ENCODE measurements at places on chromosomes 2 and 18. TPM values are rescaled to one million over a fixed set of nuclear protein-coding genes. Genes with fewer than 3 reads are reported as not detected.

DNA sequence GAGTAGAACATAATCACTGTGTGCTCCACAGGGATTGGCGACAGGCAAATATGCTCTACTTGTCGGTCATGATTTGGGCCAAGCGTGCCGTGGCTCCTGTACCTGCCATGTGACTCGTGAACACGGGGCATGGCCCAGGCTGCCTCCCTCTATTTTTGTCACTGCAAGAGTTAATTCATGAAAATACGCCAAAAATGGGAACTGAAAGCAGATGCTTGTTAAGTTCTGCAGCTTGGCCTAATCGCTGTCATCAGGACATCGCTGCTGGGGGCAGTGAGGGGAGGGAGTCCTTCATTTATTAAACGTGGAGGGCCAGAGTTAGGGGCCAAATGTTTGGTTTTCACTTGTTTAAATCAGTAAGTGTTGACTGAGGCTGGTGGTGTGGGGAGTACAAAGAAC lies 177.8 kb downstream of the BCL2 start:
- H3K4me3 ChIP-seq = no peak overlapping the region
- H3K4me1 ChIP-seq = peaks cover 46% of the 10 kb centered on the region
- peak overlapping the region; percentile 17 for H3K27ac ChIP-seq
- DNase-seq = no peak
- peaks cover 40% of the 10 kb centered on the region for H3K36me3 ChIP-seq

DNA sequence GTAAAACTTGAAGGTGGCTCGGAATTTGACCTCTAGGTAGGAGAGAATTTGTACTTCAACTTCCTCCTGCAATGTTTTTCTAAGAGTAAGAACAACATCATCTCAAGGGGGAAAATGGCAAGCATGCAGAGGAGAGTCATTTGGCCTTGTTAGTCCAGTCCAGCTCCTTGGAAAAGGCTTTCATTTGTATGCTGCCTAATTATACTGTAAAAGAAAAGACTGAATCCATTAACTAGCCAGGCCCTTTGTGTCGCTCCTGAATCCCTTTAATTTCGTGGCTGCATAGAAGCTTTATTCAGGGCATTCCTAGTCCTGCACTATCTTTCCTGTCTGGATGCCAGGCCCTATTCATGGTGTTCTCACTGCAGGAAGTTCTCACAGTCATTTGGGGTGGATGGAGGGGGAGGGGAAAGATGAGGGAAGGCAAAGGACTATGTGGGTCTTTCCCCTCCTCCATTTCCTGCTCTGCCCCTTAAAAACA lies 36.0 kb downstream of the PHLPP1 start:
- peaks cover 16% of the 10 kb centered on the region for H3K4me1 ChIP-seq
- H3K36me3 ChIP-seq = peaks cover under 1% of the 10 kb centered on the region
- DNase-seq = no peak
- H3K27ac ChIP-seq = no peak overlapping the region
- H3K27me3 ChIP-seq = no peaks in the 10 kb centered on the region

DNA sequence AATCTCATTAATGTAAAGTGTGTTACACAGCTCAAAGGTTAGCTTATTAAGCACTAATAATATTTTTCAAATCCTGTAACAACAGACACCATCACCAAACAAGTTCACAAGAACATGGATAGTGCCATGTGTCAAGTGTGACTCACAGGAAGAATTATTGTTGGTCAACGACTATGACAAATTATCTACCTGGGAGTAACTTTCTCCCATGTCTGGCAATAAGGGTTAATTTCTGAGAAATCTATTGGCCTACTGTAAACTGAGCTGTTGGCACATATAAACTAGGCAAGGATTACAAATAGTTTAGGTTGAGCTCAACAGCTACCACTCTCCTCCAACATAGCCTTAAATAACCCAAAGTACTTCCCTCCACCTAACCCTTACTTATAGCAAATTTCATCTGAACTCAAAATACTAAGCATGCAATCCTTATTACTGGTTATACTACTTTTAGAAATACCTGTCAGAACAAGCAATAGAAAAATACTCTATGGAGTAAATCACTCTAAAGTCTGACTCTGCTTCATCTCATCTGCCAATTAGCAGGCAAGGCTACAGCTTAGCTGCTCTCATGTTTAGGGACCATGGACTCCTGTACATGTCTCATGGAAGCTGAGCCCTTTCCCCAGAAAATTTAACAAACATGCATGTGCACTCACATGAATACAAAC lies 223.0 kb downstream of the NBAS start:
- no peak for DNase-seq
- H3K4me1 ChIP-seq = peaks cover 3% of the 10 kb centered on the region
- peaks cover 33% of the 10 kb centered on the region for H3K36me3 ChIP-seq
- H3K27ac ChIP-seq = no peak overlapping the region

- no peak overlapping the region for H3K27ac ChIP-seq
- DNase-seq = no peak
- no peaks in the 10 kb centered on the region for H3K36me3 ChIP-seq
Measured at GRCh38 chr18:50636366-50637057, 76.6 kb downstream of the MAPK4 start.

DNA sequence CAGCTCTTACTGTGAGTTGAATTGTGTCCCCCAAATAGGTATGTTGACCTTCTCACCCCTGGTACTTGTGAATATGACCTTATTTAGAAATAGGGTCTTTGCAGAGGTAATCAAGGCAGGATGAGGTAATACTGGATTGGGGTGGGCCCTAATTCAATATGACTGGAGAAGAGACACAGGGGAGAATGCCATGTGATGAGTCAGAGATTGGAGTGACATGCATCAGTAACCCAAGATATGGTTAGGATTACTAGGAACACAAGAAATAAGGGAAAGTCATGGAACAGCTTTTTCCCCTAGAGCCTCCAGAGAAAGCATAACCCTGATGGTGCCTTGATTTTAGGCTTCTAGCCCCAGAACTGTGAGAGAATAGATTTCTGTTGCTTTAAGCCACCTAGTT lies 37.0 kb upstream of the ATP5MC3 start:
- H3K27ac ChIP-seq = no peak overlapping the region
- no peaks in the 10 kb centered on the region for H3K4me1 ChIP-seq
- H3K36me3 ChIP-seq = no peaks in the 10 kb centered on the region
- no peak for DNase-seq
- peaks cover 51% of the 10 kb centered on the region for H3K27me3 ChIP-seq

DNA sequence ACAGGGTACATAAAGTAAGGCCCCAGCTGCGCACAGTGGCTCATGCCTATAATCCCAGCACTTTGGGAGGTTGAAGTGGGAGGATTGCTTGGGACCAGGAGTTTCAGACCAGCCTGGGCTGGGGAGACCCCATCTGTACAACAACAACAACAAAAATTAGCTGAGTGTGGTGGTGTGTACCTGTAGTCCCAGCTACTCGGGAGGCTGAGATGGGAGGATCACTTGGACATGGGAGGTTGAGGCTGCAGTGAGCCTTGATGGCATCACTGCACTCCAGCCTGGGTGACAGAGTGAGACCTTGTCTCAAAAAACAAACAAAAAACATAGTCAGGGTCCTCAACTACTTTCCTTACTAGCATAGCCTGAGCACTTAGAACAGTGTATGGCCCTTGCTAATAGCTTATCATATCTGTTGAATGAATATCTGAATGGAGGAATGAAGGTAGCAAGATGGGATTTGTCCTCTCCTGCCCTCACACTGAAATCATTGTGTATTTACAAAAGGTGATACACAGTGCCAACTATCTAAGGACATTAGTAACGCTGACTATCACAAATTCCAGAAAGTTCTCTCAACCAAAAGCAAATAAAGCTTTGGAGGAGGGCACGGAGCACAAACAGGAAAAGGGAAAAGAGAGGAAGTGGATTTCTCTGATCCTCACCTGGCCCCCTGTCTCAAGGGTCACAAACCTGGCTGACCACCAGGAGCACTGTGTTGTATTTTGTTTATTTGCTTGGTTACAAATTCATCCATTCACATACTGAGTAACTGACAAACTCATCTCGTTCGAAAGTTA lies 38.1 kb downstream of the L3MBTL4 start:
- no peak overlapping the region for H3K27ac ChIP-seq
- H3K4me1 ChIP-seq = no peaks in the 10 kb centered on the region
- no peaks in the 10 kb centered on the region for H3K36me3 ChIP-seq
- no peak for DNase-seq
- no peak overlapping the region for H3K4me3 ChIP-seq
- H3K27me3 ChIP-seq = no peaks in the 10 kb centered on the region

DNA sequence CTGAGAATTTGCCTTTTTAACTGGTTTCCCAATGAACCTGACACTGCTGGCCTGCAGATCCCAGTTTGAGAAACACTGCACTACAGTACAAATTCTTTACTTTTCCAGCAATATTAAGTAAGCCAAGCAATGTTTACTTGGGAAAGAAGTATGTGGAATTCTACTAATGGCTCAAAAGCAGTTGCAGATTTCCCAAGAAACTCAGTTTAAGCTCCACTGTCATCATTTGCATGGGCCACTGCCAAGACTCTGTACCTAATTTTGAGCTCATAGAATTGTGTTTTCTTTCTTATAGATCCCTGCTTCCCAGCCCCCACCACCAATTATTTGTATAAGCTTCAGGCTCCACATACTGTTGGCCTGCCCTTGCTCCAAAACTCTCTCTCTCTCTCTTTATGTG lies 676.1 kb downstream of the RNF144A start:
- H3K4me3 ChIP-seq = no peak overlapping the region
- H3K4me1 ChIP-seq = peaks cover 23% of the 10 kb centered on the region

GRCh38 chr2:23542230-23542789 lies 157.3 kb downstream of the KLHL29 start:
- H3K27me3 ChIP-seq = no peaks in the 10 kb centered on the region
- peaks cover 2% of the 10 kb centered on the region for H3K4me1 ChIP-seq
- no peak for DNase-seq

DNA sequence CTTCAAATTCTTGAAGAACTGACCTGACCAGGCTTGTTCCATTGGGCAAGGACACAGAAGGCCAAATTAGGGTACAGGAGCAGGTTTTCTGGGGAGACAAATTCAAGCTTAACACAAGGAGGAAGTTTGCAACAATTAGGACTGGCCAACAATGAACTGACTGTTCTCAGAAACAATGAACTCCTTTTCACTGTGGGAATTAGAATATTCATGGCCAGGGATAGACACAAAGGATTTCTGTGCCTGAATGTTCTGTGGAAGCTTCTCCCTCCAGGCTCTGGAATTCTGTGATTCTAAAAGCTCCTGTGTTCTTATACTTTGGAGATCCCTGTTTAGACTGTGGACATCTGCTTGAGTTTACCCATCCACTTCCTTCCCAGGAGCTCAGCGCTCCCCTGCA lies 15.2 kb downstream of the SMYD1 start:
- no peak overlapping the region for H3K4me3 ChIP-seq
- no peaks in the 10 kb centered on the region for H3K27me3 ChIP-seq
- H3K36me3 ChIP-seq = no peaks in the 10 kb centered on the region
- DNase-seq = no peak
- H3K27ac ChIP-seq = no peak overlapping the region

GRCh38 chr2:23042216-23042906 lies 342.6 kb upstream of the KLHL29 start:
- no peak overlapping the region for H3K4me3 ChIP-seq
- no peak overlapping the region for H3K27ac ChIP-seq
- H3K36me3 ChIP-seq = no peaks in the 10 kb centered on the region
- H3K27me3 ChIP-seq = peaks cover 4% of the 10 kb centered on the region
- DNase-seq = no peak

Gene KIF1A
- total RNA-seq = 7.7 TPM

Gene CCL20
- total RNA-seq = 4.4 TPM

Gene SMCHD1
- total RNA-seq = 97.2 TPM
